NCI-H2081 treated with DMSO at 0.1 percent for 48 hours (cell line): ENCODE measurements at places on chromosomes 1 and 21.

DNA sequence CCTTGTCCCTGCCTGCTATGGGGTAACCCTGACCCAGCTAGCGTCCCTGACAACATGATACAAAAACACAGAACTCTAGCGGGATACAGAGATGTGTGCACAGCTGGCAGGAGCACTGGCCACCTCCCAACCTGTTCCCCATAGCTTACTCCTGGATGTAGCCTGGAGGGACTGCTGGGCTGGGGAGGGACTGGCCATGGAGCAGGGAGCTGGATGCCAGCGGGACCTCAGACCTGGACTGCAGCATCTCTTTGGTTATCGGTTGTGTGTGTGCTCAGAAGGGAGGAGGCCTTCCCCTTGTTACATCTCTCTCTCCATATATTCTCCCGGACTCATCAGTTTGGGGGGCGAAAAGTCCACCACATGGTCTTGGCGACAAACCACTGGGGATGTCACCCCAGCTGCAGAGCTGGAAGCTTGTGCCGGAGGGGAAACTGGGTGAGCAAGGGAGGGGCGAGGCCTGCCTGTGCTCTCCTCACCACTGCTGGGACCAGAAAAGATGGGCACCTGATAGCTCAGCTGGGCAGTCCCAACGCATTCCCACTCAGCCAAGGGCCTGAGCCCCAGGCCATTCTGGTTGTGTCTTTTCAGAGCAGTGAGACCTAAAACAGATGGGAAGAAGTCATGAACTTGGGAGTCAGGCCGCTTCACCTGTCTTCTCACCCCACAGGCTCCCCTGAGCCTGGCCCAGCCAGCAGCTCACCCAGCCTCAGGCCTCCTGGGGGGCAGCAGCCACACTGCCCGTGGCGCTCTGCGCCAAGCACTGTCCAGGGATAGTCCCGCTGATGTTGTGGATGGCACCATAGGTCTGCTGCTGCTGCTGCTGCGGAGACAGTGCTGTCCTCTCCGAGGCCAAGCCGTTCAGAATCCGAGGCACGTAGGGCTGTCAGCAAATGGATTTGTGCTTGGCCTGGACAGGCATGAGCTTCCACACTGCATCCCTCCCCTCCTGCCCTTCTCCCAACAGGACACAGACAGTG lies 35.6 kb downstream of the TMEM63A start:
- DNase-seq, result no peak

DNA sequence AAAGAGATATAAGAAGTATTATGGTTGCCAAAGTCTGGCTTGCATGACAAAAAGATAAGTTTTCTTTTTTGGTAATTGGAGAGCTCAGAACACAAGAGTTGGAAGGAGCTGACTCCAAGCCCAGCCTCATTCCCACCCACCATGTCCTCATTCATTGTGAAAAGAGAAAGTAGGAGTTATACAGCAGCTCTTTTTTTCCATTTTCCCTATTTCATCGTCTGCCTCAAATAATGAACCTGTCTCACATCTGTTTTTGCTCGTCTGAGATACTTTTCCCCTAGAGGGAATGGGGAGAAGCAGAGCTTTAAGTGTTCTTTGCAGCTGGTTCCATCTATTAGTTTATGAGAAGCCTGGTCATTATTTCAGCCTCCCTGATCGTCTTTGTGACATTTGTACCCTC lies 34.7 kb downstream of the AGT start:
- no peak for DNase-seq

GRCh38 chr1:33718186-33718585 lies 145.7 kb upstream of the HMGB4 start:
- DNase-seq, result no peak

DNA sequence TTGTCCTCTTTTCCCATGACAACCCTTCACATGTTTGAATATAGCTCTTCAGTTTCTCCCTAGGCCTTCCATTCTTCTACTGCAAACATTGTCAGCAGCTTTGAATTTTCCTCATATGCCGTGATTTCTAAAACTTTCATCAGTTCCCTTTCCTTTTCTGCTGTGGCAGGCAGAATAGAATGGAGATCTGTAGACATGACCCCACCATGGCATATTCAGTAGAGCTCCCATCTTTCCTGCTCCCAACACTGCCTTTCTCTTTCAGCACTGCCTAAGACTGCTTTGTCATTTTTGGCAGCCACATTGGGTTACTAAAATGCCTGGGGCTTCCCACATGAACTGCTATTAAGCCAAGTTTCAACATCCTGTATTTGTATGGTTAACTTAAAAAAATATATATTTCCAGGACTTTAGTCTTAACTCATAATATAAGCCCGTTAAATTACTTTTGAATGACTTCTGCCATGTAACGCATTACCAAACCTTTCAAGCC lies 60.9 kb downstream of the TBX19 start:
- no peak for DNase-seq

DNA sequence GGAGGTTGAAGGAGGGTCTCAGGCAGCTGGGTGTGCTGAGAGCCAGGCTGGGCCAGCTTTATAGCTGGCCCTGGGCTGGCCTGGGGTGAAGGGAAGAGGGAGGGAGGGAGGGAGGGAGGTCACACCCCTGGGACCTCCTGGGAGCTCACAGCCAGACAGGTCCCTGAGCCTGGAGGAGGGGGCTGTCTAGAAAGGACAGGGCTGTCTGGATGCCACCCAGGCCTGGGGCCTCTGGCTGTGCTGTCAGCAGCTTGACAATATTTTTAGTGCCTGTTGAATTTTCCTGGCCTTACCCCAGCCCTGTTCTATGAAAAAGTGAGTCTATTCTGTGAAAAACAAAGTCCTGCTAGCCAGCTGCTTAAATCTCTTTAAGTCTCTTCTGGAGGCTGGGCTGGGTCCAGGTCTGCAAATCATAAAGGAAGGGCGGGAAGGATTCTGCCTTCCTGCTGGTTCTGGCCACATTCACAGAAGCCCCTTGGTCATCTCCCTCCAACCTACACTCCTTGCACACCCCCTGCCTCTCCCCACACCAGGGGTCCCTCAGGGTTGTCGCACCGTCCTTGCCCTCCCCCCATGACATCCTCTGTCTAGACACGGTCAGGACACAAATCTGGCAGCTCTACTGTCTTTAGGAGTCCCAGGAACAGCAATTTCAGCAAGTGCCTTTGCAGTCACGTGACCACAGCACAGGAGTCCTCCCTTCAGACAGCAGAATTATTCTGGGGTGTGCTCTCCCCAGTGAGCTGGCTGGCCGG lies at the start of gene LEFTY2:
Gene LEFTY2, minus strand, starts transcription at position 34 of the 755 bp plus-strand sequence. CDS start 80 bp downstream, outside the sequence.
- DNase-seq, result no peak

DNA sequence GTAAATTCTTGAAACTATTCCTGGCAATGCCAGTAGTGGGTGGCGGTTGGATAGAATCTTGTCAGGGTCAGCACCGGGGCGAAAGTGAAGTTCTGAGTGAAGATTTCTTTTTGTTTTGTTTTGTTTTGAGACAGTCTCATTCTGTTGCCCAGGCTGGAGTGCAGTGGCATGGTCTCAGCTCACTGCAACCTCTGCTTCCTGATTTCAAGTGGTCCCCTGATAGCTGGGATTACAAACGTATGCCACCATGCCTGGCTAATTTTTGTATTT lies 33.3 kb downstream of the PCNT start:
- no peak for DNase-seq

- no peak for DNase-seq
These were observed 6.4 kb downstream of the ADARB1 start for GRCh38 chr21:45080639-45081414.

GRCh38 chr1:157628773-157629172 lies 30.9 kb upstream of the FCRL4 start:
- no peak for DNase-seq

- DNase-seq, result peak; percentile 41
These were observed 507.1 kb downstream of the BRINP3 start for GRCh38 chr1:189970331-189971230.

DNA sequence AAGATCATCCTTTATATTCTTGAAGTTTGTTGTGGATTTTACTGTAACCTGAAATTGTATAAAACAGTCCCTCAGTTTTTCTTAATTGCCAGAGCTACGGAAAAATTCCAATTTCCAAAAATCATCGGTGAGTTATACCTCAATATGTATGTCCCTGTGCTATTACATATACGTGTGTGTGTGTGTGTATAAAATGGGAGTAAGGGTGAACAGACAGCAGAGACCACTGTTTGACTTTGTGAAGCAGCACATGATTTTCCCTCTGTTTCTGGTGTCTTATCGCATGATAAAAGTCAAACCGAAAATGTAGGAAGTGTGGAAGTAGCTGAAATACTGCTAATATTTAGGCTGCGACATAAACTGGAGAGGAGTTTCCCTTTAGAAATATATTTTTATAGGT lies 1.2 kb downstream of the OR2T1 start:
- no peak for DNase-seq

GRCh38 chr1:24713176-24713575 lies 32.1 kb upstream of the CLIC4 start:
- DNase-seq, result no peak

- DNase-seq, result no peak
These were observed 110.8 kb upstream of the SOD1 start for GRCh38 chr21:31548688-31549087.

DNA sequence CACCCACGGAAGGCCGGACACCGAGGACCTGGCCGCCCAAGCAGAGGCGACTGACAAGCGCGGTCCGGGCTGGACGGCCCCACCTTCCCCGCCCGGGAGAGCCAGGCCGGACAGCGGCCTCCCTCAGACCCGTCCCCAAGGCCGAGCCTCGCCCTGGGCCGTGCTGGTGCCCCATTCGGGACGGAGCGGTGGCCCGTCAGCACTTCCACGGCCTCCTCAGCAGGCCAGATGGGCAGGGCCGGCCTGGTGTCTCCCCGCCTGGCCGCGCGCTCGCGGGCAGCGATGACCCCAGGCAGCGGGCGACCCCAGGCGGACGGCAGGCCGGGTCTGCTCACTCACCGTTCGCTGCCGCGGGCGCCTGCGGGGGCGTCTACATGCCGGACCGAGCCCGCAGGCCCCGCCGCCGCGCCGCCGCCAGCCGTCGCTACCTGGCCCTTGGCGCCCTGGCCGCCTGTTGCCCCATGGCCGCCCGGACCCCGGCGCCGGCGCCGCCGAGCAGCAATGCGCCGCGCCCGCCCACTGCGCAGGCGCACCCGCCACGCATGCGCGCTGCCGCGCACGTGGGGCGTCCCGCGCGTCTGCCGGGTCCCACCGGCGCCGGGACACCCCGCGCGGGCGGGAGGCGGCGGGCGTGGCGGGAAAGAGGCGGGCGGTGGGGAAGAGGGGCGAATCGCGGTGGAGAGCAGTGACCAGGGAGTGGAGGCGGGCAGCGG lies at the start of gene NADK:
Gene NADK, minus strand, starts transcription at position 521 of the 713 bp plus-strand sequence. CDS start 13,064 bp downstream, outside the sequence.
- no peak for DNase-seq

DNA sequence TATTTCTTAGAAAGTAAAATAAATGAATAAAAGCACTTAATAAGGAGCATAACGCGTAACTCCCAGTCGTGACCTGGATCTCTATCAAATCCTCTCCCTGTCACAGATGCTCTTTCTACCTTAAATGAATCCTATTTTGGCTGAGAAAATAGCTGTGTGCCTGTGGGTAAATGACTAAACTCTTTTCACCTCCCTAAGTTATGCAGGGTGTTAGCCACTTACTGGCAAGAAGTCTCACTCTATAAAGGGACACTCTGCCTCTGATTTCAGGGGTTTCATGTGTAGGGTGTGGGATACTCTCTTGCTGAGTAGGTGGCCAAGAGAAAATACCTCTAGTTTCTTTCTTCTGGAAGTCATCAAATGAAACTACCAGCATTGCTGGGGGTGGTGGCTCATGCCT lies 24.3 kb upstream of the PPP1R15B start:
- DNase-seq, result no peak

DNA sequence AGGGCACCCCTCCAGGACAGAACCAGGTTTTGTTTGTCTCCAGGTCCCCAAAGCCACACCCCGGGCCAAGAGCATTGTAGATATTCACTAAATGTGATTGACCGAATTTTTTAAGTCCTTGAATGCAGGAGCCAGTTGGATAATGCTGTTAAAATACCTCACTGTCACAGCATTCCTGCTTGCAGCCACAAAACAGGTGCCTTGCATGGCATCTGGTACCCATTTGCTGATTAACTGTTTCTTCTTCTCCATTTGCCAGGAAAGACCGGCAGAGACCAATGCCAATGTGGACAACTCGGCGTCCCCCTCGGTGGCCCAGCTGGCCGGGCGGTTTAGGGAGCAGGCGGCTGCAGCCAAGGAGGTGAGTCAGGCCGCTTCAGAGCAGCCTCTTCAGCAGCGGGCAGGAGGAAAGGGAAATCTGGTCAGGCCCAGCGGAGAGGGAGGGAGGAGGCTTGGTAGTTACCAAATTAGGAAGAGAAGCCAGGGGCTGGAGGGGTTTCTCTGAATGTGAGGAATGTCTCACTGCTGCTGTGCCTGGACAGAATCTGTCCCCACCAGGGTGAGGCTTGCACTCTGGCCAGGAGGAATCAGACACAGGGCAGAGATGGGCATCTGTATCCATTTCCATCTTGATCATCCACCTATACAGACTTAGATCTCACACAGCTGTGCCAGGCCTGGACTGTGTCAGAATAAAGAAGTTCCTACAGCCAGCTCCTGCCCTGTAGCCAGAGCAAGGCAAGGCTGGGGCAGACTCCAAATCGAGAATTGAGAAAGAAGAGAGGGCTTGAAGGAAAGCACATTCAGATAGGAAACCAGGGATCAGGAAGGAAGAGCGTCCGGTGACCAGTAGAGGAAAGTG lies 37.9 kb upstream of the MPZL1 start:
- no peak for DNase-seq

DNA sequence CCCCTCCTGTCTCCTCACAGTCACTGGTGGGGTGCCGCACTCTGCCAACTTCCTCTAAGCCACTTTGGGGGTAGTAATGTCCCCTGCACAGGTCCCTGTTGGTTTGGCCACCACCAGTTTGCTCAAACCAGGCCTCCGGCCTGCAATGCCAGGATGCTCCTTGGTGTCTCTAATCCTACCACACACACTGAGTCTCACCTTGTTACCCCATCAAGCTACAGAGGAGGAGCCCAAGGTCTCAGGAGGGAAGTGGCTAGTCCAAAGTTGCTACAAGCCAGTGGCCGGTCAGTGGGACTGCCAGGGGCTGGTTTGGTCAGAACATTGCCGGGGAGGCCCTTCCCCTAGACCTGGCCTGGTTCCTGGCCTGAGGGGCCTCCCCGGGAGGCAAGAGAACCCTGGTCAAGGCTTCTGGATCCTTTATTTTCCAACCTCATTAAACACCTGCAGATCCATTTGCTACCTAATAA lies 21.5 kb upstream of the LRP8 start:
- DNase-seq, result no peak

DNA sequence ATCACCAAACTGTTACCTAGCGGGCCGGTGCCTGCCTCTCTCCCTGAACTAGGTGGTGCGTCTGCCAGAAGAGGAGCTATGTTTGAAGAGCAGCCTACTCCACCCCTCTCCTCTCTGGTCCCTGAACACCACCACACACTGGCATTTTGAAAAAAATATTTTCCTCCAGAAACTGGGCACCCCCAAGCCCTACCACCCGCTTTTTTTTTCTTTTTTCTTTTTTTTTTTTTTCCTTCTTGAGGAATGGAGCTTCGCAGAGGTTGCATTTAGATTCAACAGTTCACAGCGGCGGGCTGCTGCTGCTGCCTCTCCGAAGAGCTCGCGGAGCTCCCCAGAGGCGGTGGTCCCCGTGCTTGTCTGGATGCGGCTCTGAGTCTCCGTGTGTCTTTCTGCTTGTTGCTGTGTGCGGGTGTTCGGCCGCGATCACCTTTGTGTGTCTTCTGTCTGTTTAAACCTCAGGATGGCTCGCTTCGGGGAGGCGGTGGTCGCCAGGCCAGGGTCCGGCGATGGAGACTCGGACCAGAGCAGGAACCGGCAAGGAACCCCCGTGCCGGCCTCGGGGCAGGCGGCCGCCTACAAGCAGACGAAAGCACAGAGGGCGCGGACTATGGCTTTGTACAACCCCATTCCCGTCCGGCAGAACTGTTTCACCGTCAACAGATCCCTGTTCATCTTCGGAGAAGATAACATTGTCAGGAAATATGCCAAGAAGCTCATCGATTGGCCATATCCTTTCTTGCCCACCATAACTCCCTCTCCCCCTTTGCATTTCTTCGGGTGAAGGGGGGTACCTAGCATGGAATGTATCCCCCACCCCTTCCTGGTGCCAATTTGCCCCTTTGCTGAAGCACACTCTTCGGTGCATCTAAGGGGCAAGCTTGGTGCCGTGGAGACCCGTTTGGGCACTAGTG lies at the start of gene CACNA1E:
Gene CACNA1E, plus strand, starts transcription at position 233 of the 911 bp plus-strand sequence. Its CDS starts 228 bp downstream, at position 461.
- DNase-seq, result no peak
